Esophagus mucosa (tissue), 1 donor: ENCODE measurements at places on chromosomes 3 and 15. TPM values are rescaled to one million over a fixed set of nuclear protein-coding genes. Genes with fewer than 3 reads are reported as not detected.

The TRIM42 gene
- not detected for total RNA-seq

The PPP1R14D gene
- not detected for total RNA-seq

The PKM gene
- 1,103 TPM for total RNA-seq

The IQCF6 gene
- not detected for total RNA-seq

- ATAC-seq, result no peak
Measured at GRCh38 chr15:58558777-58559176, 127.0 kb downstream of the LIPC start.

- ATAC-seq, result peak; percentile 64
Measured at GRCh38 chr3:59450946-59451763, 401.3 kb upstream of the CFAP20DC start.

GRCh38 chr3:66534304-66534845 is 33.6 kb upstream of the LRIG1 start:
- ATAC-seq, result no peak

GRCh38 chr3:158602227-158602626 is 31.2 kb downstream of the MLF1 start:
- no peak for ATAC-seq

GRCh38 chr15:73305331-73306211 is 63.2 kb downstream of the HCN4 start:
- ATAC-seq, result peak; percentile 85

DNA sequence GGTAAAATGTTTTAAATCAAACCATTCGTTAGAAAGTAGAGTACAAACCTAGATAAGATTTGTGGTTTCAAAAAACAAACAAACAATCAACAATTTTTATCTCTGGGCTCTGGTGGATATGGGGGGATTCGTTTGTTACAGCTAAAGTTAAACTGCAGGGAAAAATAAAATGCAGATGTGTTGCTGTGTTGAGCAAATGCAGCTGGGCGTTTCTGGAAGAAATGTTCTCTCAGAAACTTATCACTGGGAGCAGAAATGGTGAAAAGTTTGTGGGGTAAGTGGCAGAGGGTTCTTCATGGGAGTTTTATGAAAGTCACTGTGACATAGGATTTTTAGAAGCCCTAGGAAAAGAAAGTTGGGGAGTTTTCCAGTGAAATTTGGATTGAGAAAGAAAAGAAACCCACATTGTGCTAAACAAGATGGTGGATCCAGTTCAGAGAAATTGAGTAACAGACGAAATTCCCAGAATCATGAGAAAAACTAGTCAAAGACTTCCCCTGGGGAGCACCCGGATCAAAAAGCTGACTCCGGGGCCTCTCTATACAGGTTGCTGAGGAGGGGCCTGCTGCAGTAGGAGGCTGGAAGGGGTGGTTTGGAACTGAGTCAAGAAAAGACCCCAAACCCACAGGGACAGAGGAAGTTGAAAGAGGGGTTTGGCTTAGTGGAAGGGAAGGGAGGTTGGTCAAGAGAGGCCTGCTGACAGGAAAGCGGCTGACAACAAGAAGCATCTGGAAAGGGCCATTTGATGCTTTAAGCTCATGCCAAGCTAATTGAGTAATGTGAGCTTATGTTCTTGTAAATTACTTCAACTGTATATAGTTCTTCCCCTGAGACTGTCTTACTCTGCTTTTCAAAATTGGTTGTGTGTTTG is 108.7 kb downstream of the RARB start:
- ATAC-seq, result no peak

- no peak for ATAC-seq
Measured at GRCh38 chr15:78222745-78223395, 11.5 kb downstream of the ACSBG1 start.

- ATAC-seq, result no peak
Measured at GRCh38 chr15:65072027-65072426, 4.2 kb upstream of the RASL12 start.
